ENCODE measurements at places on chromosomes 3 and 15. TPM values are rescaled to one million over a fixed set of nuclear protein-coding genes. Genes with fewer than 3 reads are reported as not detected.

GRCh38 chr3:10116138-10116460, 624 bp downstream of the BRK1 start:
- no peak for DNase-seq

CTSH gene
- 4.8 TPM for polyA plus RNA-seq

- DNase-seq = no peak
These were observed 106.2 kb downstream of the IQSEC1 start for GRCh38 chr3:12966847-12967605.

- no peak for DNase-seq
These were observed 652.2 kb downstream of the NAALADL2 start for GRCh38 chr3:175511219-175511785.

DNA sequence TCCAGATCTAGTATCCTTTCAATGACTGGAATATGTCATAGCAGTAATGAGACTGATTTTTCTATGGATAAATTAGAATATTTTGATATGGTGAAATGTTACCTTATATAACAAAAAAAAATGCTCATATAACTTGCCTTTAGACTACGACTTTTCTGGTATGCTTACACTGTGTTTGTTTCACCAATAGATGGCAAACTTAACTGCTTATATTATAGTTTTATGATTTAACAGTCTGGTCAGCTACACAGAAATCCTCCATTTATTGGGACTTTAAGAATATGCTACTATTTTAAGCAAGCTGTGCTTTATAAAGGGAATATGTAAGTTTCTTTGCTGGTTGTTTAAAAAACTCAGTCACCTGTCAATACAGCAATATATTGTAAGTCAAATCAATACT, 205.6 kb downstream of the VGLL3 start:
- DNase-seq = no peak

SLC9C1 gene
- not detected for polyA plus RNA-seq

Data from AG04450 (cell line).